ENCODE measurements at places on chromosomes 6 and 20.

GRCh38 chr20:32600681-32601237, 15.6 kb upstream of the NOL4L start:
- DNase-seq, result no peak

DNA sequence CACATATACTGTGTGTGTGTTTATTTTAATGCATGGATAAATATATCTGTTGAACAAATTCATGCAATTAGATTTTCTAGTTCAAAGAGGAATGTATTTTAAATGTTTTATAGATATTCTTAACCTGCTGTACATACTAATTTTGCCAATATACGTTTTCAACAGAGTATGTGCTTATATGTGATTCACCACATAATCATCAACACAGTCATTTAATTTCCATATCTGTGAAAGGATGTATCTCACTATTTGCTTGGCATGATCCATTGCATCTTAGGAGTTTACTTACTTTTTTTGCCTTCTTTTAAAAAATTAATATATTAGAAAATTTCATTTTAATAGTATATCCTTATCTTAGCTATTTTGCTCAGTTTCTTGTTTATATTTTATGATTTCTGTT, 902.3 kb upstream of the CITED2 start:
- no peak for DNase-seq

DNA sequence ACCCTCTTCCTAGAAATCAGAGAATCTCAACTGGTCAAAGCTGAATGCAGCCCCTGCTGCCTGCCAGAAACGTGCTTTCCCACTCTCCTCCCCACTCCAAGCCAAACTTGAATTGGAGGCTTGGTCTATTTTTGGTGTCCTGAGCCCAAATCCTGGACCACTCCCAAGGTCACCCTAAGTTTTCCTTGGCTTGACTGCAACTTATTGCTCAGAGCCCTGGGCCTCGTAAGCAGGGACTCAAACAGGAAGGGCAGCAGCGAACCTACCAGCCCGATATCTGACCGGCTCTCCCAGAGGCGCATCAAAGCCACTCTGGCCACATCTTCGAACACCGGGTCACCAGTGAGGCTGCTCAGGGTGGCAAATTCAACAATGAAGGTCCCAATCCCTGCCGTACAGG, 12.7 kb downstream of the EDEM2 start:
- DNase-seq, result no peak

DNA sequence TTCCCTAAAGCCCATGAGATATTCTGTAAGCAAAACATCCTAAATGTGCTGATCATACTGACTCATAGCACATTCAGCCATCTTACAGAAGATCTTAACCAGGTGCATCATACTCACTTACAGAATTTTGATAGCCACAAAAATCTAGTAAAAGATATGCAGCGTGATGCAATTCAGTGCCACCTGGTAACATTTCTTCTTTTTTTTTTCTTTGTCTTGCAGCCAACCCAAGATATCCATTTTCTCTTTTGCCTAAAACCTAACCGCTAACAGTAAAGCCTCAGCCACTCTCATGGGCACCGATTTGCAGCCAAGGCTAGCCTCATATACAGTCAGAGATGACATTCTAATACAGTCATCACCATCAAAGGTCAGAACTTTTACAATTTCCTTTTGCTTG, 293.3 kb downstream of the HACE1 start:
- no peak for DNase-seq

GRCh38 chr6:79842376-79843040, 104.8 kb downstream of the ELOVL4 start:
- no peak for DNase-seq

- no peak for DNase-seq
Measured at GRCh38 chr6:109242925-109243324, 139.3 kb downstream of the CD164 start.

DNA sequence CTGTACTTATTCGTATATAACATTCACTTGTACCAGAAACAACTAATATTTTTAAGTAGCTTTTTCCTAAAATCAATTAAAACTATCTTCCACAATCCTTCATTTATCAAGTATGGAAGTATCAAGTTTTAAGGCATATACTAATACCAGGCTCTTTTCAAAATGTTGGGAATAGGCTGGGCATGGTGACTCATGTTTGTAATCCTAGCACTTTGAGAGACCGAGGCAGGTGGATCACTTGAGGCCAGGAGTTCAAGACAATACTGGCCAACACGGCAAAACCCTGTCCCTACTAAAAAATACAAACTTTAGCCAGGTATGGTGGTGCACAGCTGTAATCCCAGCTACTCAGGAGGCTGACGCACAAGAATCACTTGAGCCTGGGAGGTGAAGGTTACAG, 25.7 kb upstream of the PLN start:
- no peak for DNase-seq

Data from activated CD4-positive, alpha-beta T cell treated with anti-CD3 and anti-CD28 coated beads, Interleukin-2, amount 50 U/mL, for 48 hours (primary cell).